ENCODE measurements at places on chromosomes 3 and 15.

DNA sequence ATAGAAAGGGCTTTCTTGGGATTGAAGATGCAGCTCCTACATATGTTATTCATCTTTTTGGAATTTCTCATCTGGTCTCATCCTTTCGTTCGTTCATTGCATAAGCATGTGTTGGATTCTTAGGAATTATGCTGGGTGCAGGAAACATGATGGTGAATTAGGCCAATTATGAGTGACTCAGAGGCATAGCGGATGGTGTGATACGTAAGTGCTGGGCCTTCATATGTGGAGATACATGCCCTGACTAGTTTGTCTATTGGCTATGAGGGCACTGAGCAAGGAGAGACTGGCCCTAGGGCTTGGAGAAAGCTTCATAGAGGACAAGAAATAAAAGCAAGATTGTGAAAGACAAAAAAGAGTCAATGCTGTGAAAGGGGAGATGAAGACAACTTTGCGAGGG lies 235.1 kb downstream of the MYRIP start:
- DNase-seq: no peak

DNA sequence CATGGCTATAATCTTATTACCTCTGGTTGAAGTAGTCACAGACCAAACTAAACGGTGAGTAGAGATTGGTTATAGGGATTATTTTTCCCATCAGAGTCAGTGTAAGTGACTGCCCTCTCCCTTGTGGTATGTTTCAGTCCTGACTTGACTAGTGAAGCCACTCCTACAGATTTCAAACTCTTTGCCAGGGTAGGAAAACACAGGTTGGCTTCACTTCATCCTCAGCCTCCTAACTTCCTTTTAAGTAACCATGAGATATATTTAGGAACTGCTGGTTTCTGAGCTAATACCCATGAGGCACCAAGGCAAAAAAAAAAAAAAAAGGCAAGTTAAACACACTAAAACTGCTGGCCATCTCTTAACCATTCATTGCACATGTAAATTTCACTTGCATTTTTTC lies 349.2 kb upstream of the MCTP2 start:
- no peak for DNase-seq

DNA sequence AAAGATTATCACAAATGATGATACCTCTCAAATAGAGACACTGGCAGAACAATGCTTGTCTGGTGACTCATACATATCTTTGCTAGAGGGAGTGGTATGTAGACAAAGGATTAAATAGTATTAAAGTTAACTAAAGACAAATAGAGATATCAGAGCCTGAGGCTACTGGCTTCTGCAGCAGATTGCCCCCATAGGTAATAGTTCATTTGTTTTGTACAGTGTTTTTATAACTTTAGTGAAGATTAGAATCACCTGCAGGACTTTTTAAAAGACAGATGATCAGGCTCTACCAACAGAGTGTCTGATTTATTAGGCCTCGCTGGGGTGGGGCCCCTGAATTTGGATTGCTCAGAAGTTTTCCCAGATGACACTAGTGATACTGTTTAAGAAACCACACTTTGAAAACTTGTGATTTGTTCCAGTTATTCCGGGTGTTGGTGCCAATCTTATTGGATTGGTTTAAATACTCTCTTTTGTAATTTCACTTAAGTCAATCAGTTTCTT lies 96.4 kb downstream of the NAALADL2 start:
- DNase-seq: no peak

DNA sequence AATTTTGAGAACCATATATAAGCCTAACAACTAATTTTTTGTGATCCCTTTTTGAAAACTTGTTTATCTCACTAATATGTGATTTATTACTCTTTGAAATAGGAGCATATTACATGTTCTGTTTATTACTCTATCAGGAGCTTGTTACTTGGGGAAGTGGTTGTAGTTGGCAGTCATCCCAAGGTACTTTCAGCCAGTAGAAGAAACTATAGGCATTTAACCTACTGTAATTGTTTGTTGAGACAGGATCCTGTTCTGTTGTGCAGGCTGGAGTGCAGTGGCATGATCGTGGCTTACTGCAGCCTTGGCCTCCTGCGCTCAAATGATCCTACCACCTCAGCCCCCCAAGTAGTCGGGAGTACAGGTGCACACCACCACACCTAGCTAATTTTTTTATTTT lies 195.6 kb downstream of the TCF12 start:
- no peak for DNase-seq

DNA sequence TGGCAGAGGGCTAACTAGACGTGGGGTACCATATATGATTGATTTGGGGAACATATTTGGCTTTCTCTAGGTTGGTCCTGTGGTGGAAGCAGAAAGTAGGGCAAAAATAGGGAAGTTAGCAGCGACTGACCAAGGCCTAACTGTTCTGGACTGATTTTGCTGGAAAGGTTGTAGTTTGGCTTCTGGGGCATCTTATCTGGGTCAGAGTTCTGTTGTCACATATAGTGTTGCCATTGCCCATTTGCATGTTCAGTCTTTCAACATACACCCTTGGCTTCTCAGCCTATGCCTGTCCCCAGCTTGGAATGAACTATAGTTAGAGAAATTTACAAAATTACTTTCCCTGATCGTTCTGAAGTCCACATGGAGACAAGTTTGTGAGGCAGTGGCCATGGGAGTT lies 426.5 kb downstream of the TBC1D5 start:
- DNase-seq: no peak

DNA sequence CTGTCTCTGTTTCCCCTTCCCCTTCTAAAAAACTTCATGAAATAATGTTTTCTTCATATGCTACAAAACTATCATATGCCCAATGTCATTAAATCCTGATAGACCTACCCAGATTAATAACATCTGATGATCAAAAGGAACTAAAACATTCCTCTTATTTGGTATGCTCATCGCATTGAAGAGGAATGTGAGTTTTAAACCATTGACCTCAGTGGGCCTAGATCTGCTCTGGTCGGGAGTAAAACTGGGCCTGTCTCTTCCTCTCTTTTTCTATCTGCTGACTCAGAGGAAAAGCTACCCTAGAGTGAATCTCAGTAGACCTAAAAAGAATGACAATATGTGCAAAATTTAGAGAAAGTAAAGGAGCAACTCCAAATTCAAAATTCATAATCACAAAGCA lies 275.8 kb downstream of the SATB1 start:
- DNase-seq: no peak

DNA sequence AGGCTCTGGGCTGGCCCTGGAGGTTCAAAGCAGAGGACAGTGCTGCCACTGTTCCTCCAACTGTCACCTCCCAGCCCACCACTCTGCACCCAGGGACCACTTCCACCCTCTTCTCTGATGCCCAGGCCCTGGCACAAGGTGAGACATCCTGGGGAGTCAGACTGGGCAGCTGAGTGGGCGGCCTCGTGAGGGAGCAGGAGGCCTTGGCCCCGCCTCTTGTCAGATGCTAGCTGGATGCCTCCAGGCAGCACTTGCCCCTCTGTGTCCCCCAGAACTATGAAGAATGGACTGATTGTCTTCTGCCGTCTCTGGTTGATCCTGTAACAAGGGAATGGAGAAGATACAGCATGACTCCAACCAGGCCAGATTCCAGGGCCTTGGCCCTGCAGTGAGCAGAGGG lies 191.0 kb upstream of the LINGO1 start:
- no peak for DNase-seq

GRCh38 chr3:187799942-187800641 lies 54.8 kb upstream of the BCL6 start:
- no peak for DNase-seq

DNA sequence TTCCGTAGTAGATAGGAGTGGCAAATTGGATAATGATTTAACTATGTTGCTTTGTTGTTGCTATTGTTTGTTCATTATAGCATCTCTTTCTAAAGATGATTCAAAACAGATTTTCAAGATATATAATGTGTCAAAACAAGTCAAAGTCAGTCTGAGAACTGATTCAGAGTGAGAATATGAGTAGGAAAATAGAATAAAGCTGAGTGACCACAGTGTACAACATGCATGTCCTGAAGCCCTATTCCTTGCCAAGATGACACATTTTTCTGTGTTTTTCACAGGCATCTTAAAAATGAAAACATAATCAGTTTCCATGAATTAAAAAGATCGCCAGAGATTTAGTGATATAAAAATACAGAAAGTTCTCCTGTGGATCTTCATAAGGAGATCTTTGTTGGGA lies 57.0 kb upstream of the THRB start:
- DNase-seq: no peak

- DNase-seq: no peak
These were observed 203.0 kb downstream of the ABHD5 start for GRCh38 chr3:43893727-43894126.

GRCh38 chr15:98501632-98502031 lies 146.7 kb upstream of the IGF1R start:
- DNase-seq: no peak

- no peak for DNase-seq
These were observed 1.2 kb downstream of the RTP1 start for GRCh38 chr3:187198490-187198889.

GRCh38 chr3:189375532-189375931 lies 203.8 kb downstream of the TPRG1 start:
- no peak for DNase-seq

DNA sequence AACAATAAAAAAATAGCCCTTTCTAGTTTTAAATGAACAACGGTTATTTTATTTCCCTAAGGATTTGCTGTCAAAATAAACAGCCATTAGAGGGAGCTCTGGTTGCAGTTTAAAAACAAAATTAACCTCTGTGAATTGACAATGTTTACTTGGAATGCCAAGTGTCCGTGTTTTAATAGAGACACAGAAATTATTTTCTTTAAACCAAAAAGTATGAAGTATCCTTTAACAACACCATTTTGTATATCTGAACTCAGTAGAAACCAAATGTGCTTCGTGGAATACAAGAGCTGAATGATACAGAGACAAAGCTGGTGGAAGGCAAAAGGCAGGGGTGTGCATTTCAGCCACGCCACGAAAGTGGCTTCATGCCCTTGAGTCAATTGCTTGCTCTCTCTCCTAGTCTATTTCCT lies 74.4 kb downstream of the MOBP start:
- DNase-seq: no peak

DNA sequence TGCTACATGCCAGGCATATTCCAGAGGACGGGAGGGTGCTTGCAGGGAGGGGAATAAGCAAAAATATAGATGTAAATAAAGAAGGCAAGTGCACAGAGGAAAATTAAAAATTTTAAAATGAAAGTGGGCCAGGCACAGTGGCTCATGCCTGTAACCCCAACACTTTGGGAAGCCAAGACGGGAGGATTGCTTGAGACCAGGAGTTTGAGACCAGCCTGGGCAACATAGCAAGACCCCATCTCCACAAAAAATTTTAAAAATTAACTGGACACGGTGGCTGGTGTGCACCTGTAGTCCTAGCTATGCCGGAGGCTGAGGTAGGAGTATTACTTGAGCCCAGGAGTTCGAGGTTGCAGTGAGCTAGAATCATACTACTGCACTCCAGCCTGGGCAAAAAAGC lies 22.4 kb downstream of the ZBTB38 start:
- no peak for DNase-seq

DNA sequence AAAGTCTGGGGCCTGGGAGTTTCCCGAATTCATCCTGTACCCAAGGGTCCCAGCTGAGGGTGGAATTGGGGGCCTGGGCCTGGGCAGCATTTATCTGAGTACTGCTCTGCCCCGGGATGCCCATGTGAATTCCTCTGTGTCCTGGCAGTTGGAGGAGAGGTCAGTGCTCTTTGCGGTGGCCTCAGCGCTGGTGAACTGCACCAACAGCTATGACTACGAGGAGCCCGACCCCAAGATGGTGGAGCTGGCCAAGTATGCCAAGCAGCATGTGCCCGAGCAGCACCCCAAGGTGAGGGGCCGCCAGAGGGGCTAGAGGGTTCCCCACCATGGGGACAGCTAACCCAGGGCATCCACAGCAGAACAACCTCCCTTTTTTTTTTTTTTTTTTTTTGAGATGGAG lies 6.2 kb upstream of the RCCD1 start:
- DNase-seq: no peak

GRCh38 chr3:61146010-61146890 lies 105.0 kb downstream of the FHIT start:
- no peak for DNase-seq

GRCh38 chr3:15271030-15271429 lies 61.4 kb downstream of the SH3BP5 start:
- DNase-seq: no peak

GRCh38 chr15:74036271-74037170 lies 42.0 kb downstream of the PML start:
- no peak for DNase-seq

DNA sequence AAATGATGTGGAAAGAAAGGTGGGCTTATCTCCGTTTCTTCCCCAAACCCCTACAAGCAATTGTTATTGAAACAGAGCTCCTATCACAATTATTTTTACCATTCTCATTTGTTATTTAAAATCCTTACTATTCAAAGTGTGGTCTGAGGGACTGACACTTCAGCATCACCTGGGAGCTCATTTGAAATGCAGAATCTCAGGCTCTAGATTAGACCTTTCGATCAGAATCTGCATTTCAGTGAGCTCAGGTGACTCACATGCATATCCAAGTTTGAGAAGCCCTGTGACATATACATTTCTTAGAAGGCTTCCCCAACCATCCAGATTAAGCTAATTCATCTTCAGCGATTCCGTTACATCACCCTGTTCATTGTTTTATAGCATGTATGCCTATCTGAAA lies 145.0 kb downstream of the KCNH8 start:
- no peak for DNase-seq

DNA sequence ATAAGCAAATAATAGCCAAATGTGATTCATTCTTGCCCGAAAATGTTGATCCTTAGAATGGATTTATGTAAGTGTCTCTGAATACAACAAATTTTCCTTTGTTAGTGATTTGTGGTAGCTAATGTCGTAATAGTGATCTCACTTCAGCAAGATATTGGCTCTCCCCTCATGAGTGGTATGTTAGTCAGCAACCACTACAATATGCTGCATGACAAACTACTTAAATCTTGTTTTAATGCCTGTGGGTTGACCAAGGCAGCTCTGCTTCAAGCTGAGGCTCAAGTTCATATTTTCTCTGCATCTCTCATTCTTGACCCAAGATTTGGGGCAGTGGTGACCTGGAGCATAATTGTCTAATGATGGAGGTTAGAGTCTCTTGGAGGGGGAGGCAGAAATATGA lies 49.8 kb upstream of the GALNT15 start:
- DNase-seq: no peak

DNA sequence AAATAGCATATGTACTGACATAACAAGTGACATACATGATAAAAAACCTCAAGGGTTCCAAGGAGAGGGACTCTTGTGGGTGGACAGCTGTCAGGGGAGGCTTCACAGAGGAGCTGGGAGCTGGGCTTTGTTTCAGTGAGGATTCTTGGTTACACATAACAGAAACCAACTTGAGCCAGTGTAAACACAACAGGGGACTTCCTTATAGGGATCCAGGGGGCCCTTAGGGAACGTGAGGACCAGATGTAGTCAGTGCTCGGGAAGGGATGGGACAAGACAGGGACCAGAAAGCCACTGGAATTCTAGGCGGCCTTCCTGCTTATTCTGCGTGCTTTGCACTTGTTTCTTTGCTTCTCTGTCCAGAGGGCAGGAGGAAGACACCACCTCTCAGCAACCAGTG lies 34.9 kb downstream of the SNAPC5 start:
- DNase-seq: no peak

DNA sequence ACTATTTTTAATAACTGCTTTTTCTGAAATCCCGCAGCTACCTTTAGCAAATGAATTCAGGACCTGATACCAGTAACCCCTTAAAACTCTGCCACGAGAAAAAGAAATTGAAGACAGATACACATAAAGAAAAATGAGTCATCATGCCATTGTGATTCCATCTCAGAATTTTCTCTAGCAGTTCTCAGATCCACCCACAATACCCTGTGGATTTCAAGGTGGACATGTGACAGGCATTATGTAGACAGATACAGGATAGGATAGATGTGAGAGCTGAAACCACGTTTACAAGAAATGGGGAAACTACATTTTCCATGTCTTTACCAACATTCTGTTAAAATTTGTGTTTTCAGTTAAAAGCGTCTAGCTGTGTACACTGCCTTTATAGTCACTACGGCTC lies 291.9 kb upstream of the NR2F2 start:
- DNase-seq: no peak

Data from activated CD8-positive, alpha-beta memory T cell treated with anti-CD3 and anti-CD28 coated beads for 4 hours (primary cell).